ENCODE measurements at places on chromosomes 1 and 21. TPM values are rescaled to one million over a fixed set of nuclear protein-coding genes. Genes with fewer than 3 reads are reported as not detected.

The PTGS2 gene
- total RNA-seq = 30.4 TPM

The TEDDM1 gene
- not detected for total RNA-seq

GRCh38 chr1:174990382-174990999 lies 9.3 kb upstream of the CACYBP start:
- no peaks in the 10 kb centered on the region for H3K4me1 ChIP-seq
- H3K36me3 ChIP-seq = peaks cover 3% of the 10 kb centered on the region
- peak overlapping the region; percentile 54 for H3K4me3 ChIP-seq

DNA sequence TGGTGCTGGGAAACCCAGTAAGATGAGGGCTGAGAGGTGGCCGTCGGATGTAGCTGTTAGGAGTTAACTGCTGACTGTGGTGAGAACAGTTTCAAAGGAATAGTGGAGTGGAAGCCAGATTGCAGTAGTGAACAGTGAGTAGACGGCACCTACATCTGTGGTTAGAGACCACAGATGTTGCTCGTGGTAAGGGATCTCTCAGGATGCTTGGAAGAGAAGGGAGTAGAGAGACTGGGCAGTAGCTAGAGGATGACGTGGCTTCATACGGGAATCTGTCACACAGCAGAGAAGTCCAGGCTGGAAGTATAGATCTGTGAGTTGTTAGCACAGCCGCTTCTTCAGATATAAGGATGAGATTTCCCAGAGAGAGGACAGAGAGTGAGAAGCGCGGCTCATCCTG lies 7.8 kb upstream of the ARTN start:
- H3K4me1 ChIP-seq = no peaks in the 10 kb centered on the region
- H3K36me3 ChIP-seq = no peaks in the 10 kb centered on the region
- no peak for DNase-seq

GRCh38 chr1:229938551-229938950 lies 128.5 kb upstream of the GALNT2 start:
- no peaks in the 10 kb centered on the region for H3K27me3 ChIP-seq
- H3K36me3 ChIP-seq = no peaks in the 10 kb centered on the region
- no peaks in the 10 kb centered on the region for H3K4me1 ChIP-seq
- no peak for DNase-seq
- H3K27ac ChIP-seq = no peak overlapping the region

DNA sequence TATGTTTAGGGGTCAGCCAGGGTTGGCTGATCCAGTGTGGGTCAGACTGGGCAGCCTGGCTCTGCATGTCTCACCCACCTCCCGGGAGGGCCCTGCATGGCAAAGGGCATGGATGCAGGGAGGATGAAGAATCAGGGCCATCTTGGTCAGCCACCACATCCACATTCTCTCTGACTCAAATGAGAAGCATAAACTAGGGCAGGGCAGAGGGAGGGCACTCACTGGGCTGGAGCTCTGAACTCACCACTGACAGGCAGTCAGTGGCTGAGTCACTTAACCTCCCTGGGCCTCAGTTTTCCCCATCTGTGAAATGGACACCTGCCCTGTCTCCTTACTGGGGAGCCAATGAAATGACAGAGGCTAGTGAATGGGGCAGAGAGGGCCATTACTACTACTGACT lies 4.3 kb upstream of the CELA2A start:
- no peak overlapping the region for H3K27ac ChIP-seq
- no peaks in the 10 kb centered on the region for H3K4me1 ChIP-seq
- no peak overlapping the region for H3K4me3 ChIP-seq
- no peaks in the 10 kb centered on the region for H3K27me3 ChIP-seq
- DNase-seq = no peak
- no peaks in the 10 kb centered on the region for H3K36me3 ChIP-seq

GRCh38 chr1:50973875-50974617 lies 4.0 kb downstream of the CDKN2C start:
- DNase-seq = no peak
- no peaks in the 10 kb centered on the region for H3K4me1 ChIP-seq
- H3K27ac ChIP-seq = no peak overlapping the region
- no peak overlapping the region for H3K4me3 ChIP-seq

GRCh38 chr21:17585875-17586450 lies 26.7 kb downstream of the BTG3 start:
- DNase-seq = no peak
- H3K4me3 ChIP-seq = no peak overlapping the region
- no peaks in the 10 kb centered on the region for H3K27me3 ChIP-seq
- no peaks in the 10 kb centered on the region for H3K4me1 ChIP-seq
- H3K36me3 ChIP-seq = no peaks in the 10 kb centered on the region
